ENCODE measurements at places on chromosomes 6 and 20. TPM values are rescaled to one million over a fixed set of nuclear protein-coding genes. Genes with fewer than 3 reads are reported as not detected.

The C4A gene
- polyA plus RNA-seq, result 1.4 TPM

The RSPO3 gene
- polyA plus RNA-seq, result 120 TPM

GRCh38 chr20:9838378-9839295 lies at the start of gene PAK5:
Gene PAK5, minus strand, starts transcription at chr20:9839076. Its CDS starts 194,748 bp downstream, at chr20:9644328.
- peak; percentile 56 for DNase-seq

DNA sequence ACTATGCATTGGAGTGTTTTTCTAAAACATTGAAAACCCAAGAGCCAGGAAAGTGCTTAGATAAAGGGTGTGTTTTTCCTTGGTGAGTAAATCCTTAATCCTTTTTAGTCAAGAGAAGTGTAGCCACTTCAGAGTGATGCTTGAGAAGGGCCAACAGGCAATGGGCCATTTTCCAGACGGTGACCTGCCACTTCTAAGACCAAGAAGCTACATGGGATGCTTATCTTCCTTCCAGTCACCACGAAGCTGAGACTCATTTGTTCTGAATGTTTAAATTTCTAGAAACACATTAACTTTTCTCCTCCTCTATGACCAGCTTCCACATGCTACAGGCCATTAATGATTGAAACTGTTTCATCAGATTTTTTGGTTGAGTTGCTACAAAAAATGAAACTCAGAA lies 34.4 kb upstream of the NHSL1 start:
- DNase-seq, result no peak

DNA sequence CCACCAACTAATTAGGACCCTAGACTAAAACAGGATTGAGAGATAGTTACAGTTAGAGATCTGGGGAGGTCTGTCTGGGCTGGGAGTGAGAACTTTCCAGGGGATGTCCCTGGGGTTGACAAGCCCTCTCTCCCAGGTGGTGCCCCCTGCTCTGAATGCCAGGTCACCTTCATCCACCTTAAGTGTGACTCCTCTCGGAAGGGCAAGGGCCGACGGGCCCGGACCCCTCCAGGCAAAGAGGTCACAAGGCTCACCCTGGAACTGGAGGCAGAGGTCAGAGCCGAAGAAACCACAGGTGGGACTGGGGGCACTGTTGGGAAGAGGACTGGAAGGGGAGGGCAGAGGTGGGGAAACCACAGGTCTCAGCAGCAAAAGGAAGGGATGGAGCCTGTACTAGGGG lies 17.0 kb upstream of the ZNF76 start:
- DNase-seq, result no peak

GRCh38 chr6:144297511-144298100 lies 12.5 kb downstream of the UTRN start:
- no peak for DNase-seq

The ADAM33 gene
- 0.22 TPM for polyA plus RNA-seq

DNA sequence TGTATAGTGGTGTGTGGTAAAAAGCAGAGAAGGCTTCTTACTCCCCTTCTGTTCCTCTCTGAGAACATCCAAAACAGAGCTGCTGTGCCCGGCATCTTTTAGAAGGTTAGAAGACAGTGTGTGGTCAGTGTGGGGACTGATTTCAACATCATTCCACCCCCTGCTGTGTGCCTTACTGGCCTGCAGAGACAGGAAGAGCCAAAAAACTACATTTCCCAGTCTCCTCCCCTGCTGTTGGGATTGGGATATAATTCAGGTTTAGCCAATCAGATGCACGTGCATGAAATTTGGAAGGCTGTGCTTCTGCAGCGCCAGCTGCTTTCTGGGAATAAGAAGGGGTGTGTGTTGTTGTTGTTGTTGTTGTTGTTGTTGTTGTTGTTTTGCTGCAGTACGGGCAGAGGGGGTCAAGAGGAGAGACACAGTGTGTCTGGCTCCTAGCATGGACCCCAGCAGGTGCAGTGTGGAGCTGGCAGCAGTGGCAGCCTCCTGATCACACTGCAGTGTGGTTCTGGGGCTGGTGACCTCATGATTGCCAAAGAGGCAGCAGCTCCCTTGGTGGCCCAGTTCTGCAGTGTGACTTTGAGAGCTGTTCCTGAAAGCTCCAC lies 74.7 kb downstream of the MRPL14 start:
- DNase-seq, result no peak

DNA sequence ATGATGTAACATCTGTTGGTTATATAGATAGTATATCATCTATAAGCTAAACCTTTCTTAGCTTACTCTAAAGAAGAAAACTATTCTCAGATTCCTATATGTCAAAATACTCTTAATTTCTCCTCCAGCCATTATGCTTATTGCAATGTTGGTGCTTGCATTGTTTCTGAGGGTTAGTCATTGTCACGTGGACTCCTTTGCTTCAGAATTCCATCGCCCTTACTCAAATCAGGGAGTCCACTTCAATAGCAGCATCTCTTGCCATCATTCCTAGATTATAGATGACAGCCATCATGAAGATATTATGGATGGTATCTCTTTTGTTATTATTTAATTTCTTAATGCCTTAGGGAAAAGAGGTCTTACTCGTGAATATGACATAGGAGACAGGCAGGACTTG lies 776.1 kb downstream of the TENT5A start:
- no peak for DNase-seq

- DNase-seq, result no peak
These were observed 92.0 kb upstream of the PRDM1 start for GRCh38 chr6:105994118-105994590.

Data from A549 (cell line).